BJ (cell line): ENCODE measurements at places on chromosomes 5 and 9. TPM values are rescaled to one million over a fixed set of nuclear protein-coding genes. Genes with fewer than 3 reads are reported as not detected.
A peak's percentile ranks its signal among the peaks of the same experiment; 100 is the strongest.

Gene LCN12
- polyA plus RNA-seq = 0.36 and 0.40 TPM in 2 replicates

- no peak for DNase-seq
Measured at GRCh38 chr9:8362250-8362649, 562.7 kb upstream of the DMAC1 start.

Gene CCL27
- polyA plus RNA-seq = 0.11 and 0.12 TPM in 2 replicates

DNA sequence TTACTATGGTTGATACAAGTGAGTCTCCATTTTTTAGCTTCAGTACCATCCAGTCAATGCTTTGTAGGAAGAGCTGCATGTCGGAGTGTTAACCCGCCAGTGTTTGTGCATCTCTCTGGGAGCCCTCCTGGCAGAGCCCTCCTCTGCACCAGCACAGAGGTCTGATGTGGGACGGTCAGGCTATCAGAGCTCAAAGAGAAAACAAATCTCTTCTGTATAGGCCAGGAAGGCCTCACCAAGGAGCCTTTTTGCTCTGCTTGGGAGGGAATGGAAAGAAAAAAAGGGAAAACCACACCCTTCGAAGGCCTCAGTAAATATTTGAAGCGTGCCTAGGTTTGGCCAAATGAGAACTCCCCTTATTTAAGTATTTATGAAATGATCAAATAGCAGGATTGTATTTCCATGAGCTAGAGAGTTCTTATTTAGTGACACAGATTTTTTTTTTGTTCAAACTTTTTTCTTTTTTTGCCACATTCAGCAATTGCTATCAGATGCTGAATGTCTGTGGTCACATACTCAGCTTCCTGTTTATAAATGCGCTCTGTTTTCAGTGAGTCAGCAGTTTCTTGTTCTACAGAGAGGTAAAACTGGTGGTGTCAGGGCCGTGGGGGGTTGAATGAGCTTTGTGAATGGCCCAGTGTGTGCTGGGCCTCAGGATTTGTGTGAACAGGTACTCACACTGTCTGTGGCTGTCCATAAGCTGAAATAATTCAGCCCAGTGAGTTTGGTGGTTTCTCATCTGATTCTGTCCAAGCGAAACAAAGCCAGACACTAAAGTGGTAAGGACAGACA is 226.6 kb downstream of the SNX18 start:
- peak; percentile 98 for DNase-seq

- no peak for DNase-seq
Measured at GRCh38 chr5:90803381-90803780, 244.8 kb downstream of the ADGRV1 start.

GRCh38 chr9:137044502-137045177 is 1.3 kb downstream of the NPDC1 start:
- no peak for DNase-seq

GRCh38 chr5:167557359-167557758 is 734.1 kb upstream of the WWC1 start:
- no peak for DNase-seq

- no peak for DNase-seq
Measured at GRCh38 chr9:82882138-82882537, 180.8 kb downstream of the RASEF start.

GRCh38 chr5:80192507-80193241 is 63.2 kb downstream of the SERINC5 start:
- DNase-seq = peak; percentile 26

- DNase-seq = no peak
Measured at GRCh38 chr5:172594867-172595466, 46.1 kb upstream of the NEURL1B start.

Gene PCDHB13
- 0.16 and 0.23 TPM in 2 replicates for polyA plus RNA-seq

Gene MELK
- polyA plus RNA-seq = 14.7 and 21.2 TPM in 2 replicates

Gene SREK1IP1
- 2.8 and 4.0 TPM in 2 replicates for polyA plus RNA-seq

Gene LTC4S
- polyA plus RNA-seq = 0.49 and 0.88 TPM in 2 replicates

DNA sequence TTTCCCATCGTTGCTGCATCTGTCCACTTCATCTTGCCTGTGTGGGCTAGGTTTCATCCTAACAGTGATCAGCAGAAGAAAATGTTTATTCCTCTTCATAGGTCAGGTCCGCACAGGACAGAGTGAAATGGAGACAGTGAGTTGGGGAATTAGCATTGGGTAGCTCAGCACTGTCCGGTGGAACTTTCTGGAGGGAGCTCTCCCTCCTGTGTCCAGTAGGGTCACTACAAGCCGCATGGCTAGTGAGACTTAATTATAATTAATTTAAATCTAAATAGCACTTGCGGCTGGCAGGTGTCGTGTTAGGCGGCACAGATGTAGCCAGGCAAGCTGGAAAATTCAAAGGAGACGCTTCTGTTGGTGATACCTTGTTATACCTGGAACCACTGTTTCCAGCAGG is 48.4 kb downstream of the CFAP77 start:
- DNase-seq = no peak
